ENCODE measurements at places on chromosomes 1 and 21.

DNA sequence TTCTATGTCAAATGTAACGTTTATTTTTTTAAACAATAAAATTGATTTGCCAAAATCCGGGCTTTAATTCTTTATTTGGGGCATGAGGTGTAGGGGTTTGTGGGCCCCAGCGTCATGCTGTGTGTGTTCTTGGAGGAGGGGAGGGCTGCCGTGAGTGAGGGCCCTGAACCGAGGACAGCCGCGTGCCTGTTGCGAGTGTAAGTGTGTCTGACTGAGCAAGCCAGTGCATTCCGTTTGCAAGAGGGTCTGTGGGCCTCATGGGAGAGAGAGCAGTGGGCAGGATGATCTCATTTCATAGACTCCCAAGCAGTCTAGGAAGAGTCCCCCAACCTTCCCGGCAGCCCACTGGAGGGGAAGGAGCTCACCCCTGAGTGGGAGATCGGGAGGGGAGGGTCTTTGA, 21.4 kb upstream of the SPSB1 start:
- no peak overlapping the region for H3K27ac ChIP-seq
- H3K4me1 ChIP-seq = peaks cover 16% of the 10 kb centered on the region
- DNase-seq = no peak
- H3K4me3 ChIP-seq = no peak overlapping the region
- peaks cover 9% of the 10 kb centered on the region for H3K36me3 ChIP-seq
- H3K27me3 ChIP-seq = no peaks in the 10 kb centered on the region

- H3K4me1 ChIP-seq = no peaks in the 10 kb centered on the region
- DNase-seq = no peak
- no peaks in the 10 kb centered on the region for H3K36me3 ChIP-seq
- no peak overlapping the region for H3K4me3 ChIP-seq
- no peak overlapping the region for H3K27ac ChIP-seq
- H3K27me3 ChIP-seq = no peaks in the 10 kb centered on the region
These were observed 57.9 kb upstream of the ENAH start for GRCh38 chr1:225710804-225711203.

- peak overlapping the region; percentile 93 for H3K4me3 ChIP-seq
- no peaks in the 10 kb centered on the region for H3K27me3 ChIP-seq
- H3K4me1 ChIP-seq = peaks cover 44% of the 10 kb centered on the region
- peak overlapping the region; percentile 79 for H3K27ac ChIP-seq
- peaks cover 36% of the 10 kb centered on the region for H3K36me3 ChIP-seq
- DNase-seq = no peak
These were observed 574 bp downstream of the ITPKB start for GRCh38 chr1:226738421-226738994.

DNA sequence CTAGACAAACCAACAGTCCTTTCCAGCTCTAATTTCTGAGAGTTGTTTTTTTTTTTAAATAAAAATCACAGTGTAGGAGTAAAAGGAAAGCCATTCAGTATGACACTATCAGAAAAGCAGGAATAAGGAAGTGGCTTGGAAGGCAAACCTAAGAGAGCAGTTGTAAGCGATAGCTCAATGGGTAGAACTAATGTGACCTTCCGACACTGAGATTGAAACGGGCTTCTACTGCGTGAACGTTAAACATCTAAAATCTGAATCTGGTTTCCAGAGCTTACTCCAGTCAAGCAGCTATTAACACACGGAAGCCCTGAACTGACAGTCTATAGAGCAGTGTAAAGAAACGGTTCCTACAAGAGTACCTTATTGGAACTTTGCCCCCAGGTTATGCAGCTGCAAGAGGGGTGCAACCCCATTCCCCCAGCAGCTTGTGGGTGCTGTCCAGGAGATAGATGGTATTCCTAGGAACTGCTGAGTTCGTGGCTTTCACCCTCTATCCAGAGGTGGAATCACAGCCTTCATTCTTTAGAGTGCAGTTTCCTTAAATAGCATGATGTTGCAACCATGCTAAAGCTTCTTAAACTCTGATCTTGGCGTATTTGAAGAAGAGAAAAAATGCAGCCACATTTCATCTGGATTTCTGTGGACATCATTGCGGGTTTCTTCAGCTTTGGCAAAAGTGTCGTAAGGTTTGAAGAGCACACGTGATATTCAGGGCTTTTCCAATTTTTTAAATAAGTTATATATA, 3.3 kb upstream of the IRF2BP2 start:
- no peaks in the 10 kb centered on the region for H3K27me3 ChIP-seq
- peak overlapping the region; percentile 99 for H3K27ac ChIP-seq
- peak overlapping the region; percentile 68 for H3K4me3 ChIP-seq
- peak; percentile 17 for DNase-seq
- H3K4me1 ChIP-seq = peaks cover 32% of the 10 kb centered on the region

DNA sequence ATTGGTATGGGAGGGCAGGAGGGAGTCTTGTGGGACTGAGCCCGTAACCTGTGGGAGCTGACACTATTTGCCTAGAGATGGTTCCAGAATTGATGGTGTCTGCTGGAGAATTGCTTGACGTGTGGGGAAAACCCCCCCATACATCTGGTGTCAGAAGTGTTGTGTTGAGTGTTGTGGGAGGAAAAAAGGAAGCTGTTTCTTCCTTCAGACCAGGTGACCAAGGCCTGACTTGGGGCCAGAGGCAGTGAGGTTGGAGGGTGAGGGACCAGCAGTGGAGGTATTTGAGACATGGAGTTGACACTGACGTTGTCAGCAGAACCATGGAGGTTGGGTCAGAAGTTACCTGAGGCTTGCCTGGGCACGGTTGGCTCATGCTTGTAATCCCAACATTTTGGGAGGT, 8.3 kb downstream of the SHISAL2A start:
- H3K4me1 ChIP-seq = peaks cover 62% of the 10 kb centered on the region
- no peak overlapping the region for H3K4me3 ChIP-seq
- H3K27ac ChIP-seq = no peak overlapping the region

- no peaks in the 10 kb centered on the region for H3K27me3 ChIP-seq
- no peaks in the 10 kb centered on the region for H3K36me3 ChIP-seq
- H3K4me3 ChIP-seq = no peak overlapping the region
- no peak overlapping the region for H3K27ac ChIP-seq
- peaks cover 11% of the 10 kb centered on the region for H3K4me1 ChIP-seq
These were observed 75.3 kb downstream of the CD58 start for GRCh38 chr1:116495535-116495934.

- H3K27ac ChIP-seq = no peak overlapping the region
- no peaks in the 10 kb centered on the region for H3K4me1 ChIP-seq
- H3K36me3 ChIP-seq = no peaks in the 10 kb centered on the region
- no peak for DNase-seq
- no peak overlapping the region for H3K4me3 ChIP-seq
These were observed 16.6 kb upstream of the CCDC181 start for GRCh38 chr1:169443923-169444322.

DNA sequence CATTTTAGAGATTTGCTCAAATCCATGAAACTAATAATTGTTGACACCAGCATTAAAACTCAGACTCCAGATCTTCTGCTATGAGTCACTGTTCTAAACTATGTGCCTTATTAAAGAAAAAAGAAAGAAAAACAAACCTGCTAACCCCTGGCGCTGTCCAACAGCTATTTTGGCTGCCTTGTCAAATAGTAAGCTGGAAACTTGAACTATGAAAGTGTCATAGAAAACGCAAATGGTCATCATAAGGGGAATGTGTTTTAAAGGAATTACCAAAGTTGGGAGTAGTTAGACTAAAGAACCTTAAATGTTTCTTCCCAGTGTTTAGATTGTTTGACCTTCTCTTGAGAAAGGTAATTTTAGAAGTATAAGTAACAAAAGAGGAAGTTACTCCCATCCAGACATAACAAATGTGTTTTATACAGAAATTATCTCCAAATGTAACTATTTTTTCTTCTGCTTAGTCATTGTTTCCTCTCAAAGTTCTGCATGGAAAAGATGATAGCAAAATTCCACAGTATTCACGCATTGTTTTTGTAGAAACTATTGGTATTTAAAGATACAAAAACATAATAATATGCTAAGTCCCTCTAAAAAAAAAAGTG, 272.4 kb downstream of the TPR start:
- no peak overlapping the region for H3K27ac ChIP-seq
- H3K4me1 ChIP-seq = no peaks in the 10 kb centered on the region
- H3K36me3 ChIP-seq = no peaks in the 10 kb centered on the region
- H3K4me3 ChIP-seq = no peak overlapping the region

GRCh38 chr1:3032371-3033039, 11.2 kb downstream of the ACTRT2 start:
- no peaks in the 10 kb centered on the region for H3K27me3 ChIP-seq
- no peak overlapping the region for H3K4me3 ChIP-seq
- no peak for DNase-seq
- peaks cover 31% of the 10 kb centered on the region for H3K4me1 ChIP-seq

DNA sequence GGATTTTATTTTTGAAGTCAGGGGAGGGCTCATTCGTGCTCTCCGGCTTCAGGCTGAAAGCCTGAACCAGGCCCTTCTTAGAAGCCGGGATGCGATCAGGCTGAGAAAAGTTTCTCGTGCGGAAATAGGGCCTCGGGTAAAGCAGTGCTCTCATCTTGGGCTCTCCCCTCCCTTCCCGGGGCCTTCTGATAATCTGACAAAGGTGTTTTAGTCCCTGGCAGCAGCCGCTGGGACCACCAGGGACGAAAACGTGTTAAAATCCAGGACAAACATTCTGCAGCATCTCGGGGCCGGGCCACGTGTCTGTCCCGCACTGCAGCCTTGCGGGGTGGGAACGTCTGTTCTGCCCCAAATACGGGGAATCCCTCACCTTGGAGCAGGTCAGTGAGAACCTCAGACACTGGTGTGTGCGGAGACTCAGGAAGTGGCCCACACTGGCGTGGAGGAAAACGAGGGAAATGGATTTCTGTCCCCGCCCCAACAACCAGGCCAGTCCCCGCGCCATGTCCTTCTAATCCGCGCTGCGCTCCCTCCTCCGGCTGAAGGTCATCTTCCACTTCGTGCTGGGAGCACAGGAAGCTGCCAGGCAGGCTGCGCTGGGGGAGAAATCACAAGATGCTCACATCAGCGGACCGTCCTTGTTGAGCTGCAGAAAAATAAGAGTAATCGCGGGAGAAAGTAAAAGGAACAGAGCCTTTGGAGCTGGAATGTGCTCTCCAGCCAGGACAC, 16.6 kb upstream of the AJAP1 start:
- no peaks in the 10 kb centered on the region for H3K36me3 ChIP-seq
- no peak overlapping the region for H3K4me3 ChIP-seq
- no peak for DNase-seq
- no peak overlapping the region for H3K27ac ChIP-seq

GRCh38 chr21:42049578-42050430, 21.3 kb upstream of the UMODL1 start:
- no peak overlapping the region for H3K27ac ChIP-seq
- no peak overlapping the region for H3K4me3 ChIP-seq
- no peak for DNase-seq
- H3K36me3 ChIP-seq = no peaks in the 10 kb centered on the region

GRCh38 chr1:96771847-96772246, 50.3 kb downstream of the PTBP2 start:
- DNase-seq = no peak
- peaks cover 17% of the 10 kb centered on the region for H3K36me3 ChIP-seq
- no peaks in the 10 kb centered on the region for H3K4me1 ChIP-seq
